GM12865 (cell line): ENCODE measurements at places on chromosomes 16 and 17.

GRCh38 chr17:66190738-66191592 is 968 bp downstream of the CEP112 start:
- no peak for DNase-seq

GRCh38 chr17:52536489-52536888 is 378.0 kb upstream of the CA10 start:
- no peak for DNase-seq

- peak; percentile 68 for DNase-seq
Measured at GRCh38 chr16:46618516-46618915, 2.7 kb downstream of the SHCBP1 start.

DNA sequence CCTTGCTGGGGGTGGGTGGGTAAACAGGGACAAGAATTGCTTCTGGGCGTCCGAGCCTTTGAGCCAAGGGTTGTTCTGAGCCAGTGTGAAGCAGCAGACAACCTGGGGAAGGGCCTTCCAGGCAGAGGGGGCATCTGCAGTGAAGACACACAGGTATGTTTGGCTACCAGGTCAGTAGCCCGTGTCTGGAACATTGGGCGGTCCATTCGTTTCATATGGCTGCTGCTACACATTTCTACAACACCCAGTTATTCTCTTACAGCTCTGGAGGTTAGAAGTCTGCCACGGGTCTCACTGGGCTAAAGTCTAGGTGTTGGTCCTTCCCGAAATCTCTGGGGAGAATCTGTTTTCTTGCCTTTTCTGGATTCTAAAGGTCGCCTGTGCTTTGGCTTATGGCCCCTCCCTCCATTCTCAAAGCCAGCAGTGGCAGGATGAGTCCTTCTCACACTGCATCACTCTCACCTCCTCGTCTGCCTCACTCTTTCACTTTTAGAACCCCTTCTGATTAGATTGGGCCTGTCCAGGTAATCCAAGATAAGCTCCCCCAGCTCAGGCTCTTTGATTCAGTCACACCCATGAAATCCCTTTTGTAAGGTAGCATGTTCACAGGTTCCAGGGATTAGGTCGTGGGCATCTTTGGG is 136.1 kb downstream of the CLEC16A start:
- DNase-seq, result no peak

- DNase-seq, result no peak
Measured at GRCh38 chr17:77735566-77736198, 222.8 kb upstream of the TNRC6C start.

DNA sequence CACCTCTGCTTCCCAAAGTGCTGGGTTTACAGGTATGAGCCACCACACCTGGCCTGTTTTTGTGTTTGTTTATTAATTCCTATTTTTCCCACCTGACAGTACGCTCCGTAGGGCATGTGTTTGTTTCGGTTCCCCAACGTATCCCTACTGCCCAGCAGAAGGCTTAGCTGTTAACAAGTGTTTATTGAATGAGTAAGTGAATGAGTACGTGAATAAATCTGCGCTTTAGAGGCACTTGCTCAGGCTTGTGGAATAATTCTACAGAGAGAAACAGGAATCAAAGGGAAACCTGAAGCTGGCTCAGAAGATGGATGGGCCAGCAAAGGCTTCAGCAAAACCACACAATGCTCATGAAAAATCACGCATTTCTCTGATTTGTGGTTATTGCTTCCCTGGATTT is 647.9 kb downstream of the MAF start:
- no peak for DNase-seq

GRCh38 chr17:27403480-27404005 is 52.7 kb upstream of the KSR1 start:
- DNase-seq, result no peak

DNA sequence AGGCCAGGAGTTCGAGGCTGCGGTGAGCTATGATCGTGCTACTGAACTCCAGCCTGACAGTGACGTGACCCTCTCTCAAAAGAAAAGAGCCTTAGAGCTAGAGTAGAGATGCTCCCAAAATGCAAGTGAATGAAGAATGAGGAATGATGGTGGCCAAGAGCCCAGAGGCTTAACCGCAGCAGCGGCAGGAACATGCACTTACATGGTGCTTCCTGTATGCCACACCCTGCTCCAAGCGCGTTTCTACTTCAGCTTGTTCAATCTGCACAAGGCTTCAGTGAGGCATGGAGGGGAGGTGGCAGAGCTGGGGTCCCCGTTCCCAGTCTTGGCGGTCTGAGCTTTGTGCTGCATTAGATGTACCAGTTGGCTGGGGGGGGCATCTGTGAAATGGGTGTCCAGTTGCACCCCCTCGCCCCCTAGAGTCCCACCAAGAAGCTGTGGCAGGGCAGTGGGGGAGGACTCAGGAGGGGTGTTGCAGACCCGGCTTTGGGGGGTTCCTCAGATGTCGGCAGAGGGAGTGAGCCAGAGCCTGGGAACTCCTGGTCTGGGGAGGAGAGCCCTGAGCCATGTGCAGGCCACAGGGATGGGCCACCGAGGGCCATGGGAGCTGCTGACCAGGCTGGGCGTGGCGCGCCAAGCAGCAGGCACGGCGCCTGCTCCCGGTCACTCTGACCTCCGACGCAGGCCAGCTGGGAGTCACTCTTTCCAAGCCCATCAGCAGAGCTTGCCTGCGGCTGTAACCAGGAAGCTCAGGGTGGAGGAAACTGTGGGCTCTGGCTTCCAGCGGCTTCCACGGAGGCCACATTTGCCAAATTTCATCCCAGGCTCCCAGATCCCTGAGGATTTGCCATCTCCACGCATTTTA is 260.1 kb downstream of the PARN start:
- no peak for DNase-seq

DNA sequence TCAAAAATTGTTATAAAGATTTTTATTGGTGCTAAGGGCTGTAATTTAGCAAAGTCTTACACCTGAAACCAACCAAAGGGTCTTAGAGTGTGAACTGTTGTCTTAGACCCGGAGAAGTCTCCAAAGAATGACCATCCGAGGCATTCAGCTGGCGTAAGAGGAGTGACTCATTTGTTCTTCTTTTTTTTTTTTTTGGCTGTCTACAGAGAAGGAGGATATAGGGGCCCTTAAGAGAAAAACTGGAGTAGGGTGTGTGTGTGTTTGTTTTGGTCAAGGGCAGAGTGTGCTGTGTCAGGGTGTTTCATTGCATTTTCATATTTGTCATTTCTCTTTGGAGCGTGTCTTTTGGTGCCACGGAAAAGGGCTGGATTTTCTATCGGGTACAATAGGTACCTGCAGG is 508.0 kb downstream of the WWOX start:
- no peak for DNase-seq

GRCh38 chr17:34990921-34991365 is 10.6 kb downstream of the LIG3 start:
- DNase-seq, result no peak

- no peak for DNase-seq
Measured at GRCh38 chr17:12666718-12667117, 1.0 kb downstream of the MYOCD start.

DNA sequence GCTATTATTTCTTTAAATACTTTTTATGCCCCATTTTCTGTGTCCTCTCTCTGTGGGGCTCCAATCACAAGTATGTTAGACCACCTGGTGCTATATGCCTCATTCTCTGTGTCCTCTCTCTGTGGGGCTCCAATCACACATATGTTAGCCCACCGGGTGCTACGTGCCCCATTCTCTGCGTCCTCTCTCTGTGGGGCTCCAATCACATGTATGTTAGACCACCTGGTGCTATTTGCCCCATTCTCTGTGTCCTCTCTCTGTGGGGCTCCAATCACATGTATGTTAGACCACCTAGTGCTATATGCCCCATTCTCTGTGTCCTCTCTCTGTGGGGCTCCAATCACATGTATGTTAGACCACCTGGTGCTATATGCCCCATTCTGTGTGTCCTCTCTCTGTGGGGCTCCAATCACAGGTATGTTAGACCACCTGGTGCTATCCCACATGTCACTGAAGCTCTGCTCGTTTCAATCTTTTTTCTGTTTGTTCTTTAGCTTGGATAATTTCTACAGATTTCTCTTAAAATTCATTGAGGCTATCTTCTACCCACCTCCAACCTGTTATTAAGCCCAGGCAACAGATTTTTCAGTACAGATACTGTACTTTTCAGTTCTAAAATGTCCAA is 28.2 kb downstream of the LMF1 start:
- no peak for DNase-seq

DNA sequence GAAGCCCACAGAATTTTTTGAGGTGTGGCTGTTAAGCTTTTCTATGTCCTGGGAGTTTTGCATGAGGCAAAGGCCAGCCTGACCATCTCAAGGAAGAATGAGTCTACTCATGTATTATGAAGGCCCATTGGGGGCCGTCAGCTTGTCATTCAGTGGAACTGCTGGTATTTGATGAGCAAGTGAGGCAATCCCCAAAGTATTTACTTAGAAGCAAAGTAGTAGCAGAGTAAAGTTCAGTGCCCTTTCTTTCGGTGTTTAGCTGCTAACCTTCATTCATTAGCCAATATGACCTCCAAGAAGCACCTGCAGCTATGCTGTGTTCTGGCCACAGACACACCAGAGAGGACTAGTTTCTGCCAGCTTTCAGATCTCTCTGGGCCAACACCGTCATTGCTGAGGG is 80.2 kb downstream of the RPA1 start:
- DNase-seq, result no peak

GRCh38 chr16:76583945-76584344 is 306.7 kb downstream of the CNTNAP4 start:
- peak; percentile 40 for DNase-seq
